ENCODE measurements at places on chromosomes 5 and 9.

GRCh38 chr5:111063709-111064322 lies 7.7 kb upstream of the TSLP start:
- no peaks in the 10 kb centered on the region for H3K4me1 ChIP-seq
- H3K36me3 ChIP-seq, result no peaks in the 10 kb centered on the region
- H3K4me3 ChIP-seq, result no peak overlapping the region
- no peak overlapping the region for H3K27ac ChIP-seq

DNA sequence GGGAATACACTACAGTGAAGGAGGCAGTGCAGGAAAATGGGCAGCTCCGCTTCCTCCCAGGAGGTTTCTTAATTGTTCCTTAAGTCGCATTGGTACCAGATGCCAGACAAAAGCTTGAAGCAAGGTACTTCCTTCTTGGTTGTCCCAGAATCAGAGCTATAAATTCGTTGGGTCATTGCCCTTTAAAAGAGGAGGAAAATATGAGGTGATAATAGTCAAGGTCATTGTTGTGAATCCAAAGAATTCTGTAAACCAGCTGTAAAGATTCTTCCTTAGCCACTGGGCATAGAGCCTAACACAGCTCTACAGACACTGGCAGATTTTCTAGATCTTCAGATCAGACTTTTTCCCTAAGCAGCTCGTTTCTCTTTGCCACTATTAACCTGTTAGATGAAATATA lies 444.1 kb upstream of the TLE4 start:
- no peaks in the 10 kb centered on the region for H3K4me1 ChIP-seq
- no peaks in the 10 kb centered on the region for H3K27me3 ChIP-seq
- H3K4me3 ChIP-seq, result no peak overlapping the region
- H3K36me3 ChIP-seq, result no peaks in the 10 kb centered on the region
- no peak for DNase-seq

- H3K36me3 ChIP-seq, result no peaks in the 10 kb centered on the region
- no peak for DNase-seq
- no peak overlapping the region for H3K4me3 ChIP-seq
- H3K4me1 ChIP-seq, result no peaks in the 10 kb centered on the region
- no peaks in the 10 kb centered on the region for H3K27me3 ChIP-seq
- H3K27ac ChIP-seq, result no peak overlapping the region
These were observed 55.8 kb upstream of the CDH6 start for GRCh38 chr5:31137676-31138075.

DNA sequence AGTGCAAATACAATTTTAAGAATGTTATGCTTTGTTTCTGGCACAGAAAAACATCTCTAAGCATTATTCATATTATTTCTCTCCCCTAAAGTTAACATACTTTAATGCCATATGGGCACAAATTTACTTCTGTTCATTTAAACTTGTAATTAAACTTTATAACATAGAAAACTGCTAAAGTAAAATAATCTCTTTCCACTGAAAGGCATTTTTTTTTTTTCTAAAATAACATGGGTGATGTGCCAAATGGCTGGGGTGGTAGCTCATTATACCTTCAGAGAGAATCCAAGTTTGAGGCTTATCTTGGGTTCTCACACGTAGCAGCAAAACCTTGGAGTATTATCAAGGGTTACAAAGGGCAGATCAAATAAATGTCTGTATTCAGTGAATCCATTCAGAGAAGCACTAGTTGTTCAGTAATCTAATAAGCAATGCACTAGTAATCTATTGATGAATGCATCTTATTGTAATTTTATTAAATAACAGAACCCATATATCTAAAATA lies 257.6 kb upstream of the POU5F2 start:
- no peak overlapping the region for H3K4me3 ChIP-seq
- DNase-seq, result no peak
- no peak overlapping the region for H3K27ac ChIP-seq
- no peaks in the 10 kb centered on the region for H3K27me3 ChIP-seq

- DNase-seq, result no peak
- no peaks in the 10 kb centered on the region for H3K27me3 ChIP-seq
- H3K27ac ChIP-seq, result no peak overlapping the region
- peaks cover 37% of the 10 kb centered on the region for H3K36me3 ChIP-seq
These were observed 25.4 kb downstream of the EXOC3 start for GRCh38 chr5:468401-468800.

DNA sequence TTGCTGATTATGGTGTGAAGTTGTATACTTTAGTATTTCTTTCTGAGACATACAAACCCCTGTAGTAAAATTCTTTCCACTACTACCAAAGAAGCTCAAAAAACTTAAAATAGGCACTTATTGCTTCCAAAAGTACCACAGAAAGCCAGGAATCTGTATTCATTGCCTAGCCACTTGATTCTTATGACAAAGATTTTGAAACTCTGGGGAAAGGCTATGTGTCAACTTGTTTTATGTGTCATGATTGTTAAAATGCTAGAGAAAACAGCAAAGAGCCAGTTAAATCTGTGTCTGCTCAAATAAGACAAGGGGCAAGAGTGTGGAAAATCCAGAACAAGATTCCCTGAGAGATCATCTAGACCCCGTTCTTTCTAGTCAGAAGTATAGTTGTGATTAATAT lies 6.0 kb downstream of the KIF2A start:
- H3K4me3 ChIP-seq, result no peak overlapping the region
- no peak for DNase-seq
- H3K27ac ChIP-seq, result peak overlapping the region; percentile 14
- peaks cover 50% of the 10 kb centered on the region for H3K4me1 ChIP-seq

GRCh38 chr9:127426756-127427155 lies 2.6 kb downstream of the ZNF79 start:
- peaks cover 40% of the 10 kb centered on the region for H3K4me1 ChIP-seq
- no peak overlapping the region for H3K4me3 ChIP-seq
- DNase-seq, result no peak

- no peaks in the 10 kb centered on the region for H3K27me3 ChIP-seq
- no peaks in the 10 kb centered on the region for H3K36me3 ChIP-seq
- H3K4me3 ChIP-seq, result no peak overlapping the region
- peaks cover 5% of the 10 kb centered on the region for H3K4me1 ChIP-seq
- DNase-seq, result no peak
These were observed 63.2 kb downstream of the SNX24 start for GRCh38 chr5:122908662-122909061.

DNA sequence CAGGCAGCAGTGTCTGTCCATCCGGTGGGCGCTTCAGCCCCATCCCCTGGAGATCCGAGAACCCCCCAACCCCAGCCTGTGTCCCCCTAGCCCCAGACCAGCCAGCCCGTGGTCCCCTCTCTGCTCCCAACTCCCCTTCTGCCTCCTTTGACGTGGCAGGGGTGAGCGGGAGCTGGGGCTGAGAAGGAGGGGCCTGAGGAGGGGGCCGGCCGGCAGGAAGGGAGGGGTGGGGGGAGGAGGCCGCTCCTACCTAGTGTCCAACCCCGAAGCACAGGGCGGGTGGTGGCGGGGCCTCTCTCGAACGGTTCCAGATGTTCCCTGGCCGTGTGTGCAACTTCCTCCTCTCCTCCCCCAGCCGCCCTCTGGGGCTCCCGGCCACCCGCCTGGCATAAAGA lies 31.0 kb downstream of the GOLGA2 start:
- peaks cover 31% of the 10 kb centered on the region for H3K4me1 ChIP-seq
- H3K36me3 ChIP-seq, result no peaks in the 10 kb centered on the region
- H3K27me3 ChIP-seq, result no peaks in the 10 kb centered on the region

DNA sequence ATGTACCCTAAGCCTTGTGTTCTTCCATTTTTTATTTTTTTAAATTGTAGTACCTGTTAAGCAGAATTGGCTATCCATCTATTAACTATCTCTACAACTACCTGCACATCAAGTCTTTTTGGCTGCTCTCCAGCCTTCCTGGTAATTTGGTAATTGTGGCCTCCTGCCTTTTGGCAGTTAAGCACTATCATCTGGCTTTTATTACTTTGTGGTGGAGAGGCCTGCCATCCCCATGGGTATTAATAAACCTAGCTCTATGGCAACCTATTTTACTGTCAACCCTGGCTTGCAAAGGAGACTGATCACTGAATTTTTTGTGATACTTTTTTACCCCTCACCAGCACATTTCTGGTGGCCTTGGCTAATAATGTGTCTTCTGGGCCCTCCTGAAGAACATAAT lies 20.5 kb downstream of the SELENOP start:
- no peak for DNase-seq
- H3K4me3 ChIP-seq, result no peak overlapping the region
- H3K36me3 ChIP-seq, result no peaks in the 10 kb centered on the region
- no peak overlapping the region for H3K27ac ChIP-seq
